Stimulated activated CD4-positive, alpha-beta T cell treated with anti-CD3 and anti-CD28 coated beads, Interleukin-1b, Interleukin-23, amount 100 ng/mL, for 24 hours (primary cell): ENCODE measurements at places on chromosomes 11 and 22.

GRCh38 chr11:86688398-86689179 is 16.2 kb upstream of the ME3 start:
- DNase-seq = no peak

GRCh38 chr22:30381264-30381663 is 5.9 kb downstream of the RNF215 start:
- no peak for DNase-seq

- no peak for DNase-seq
Measured at GRCh38 chr11:36053281-36053680, 109.4 kb downstream of the LDLRAD3 start.

DNA sequence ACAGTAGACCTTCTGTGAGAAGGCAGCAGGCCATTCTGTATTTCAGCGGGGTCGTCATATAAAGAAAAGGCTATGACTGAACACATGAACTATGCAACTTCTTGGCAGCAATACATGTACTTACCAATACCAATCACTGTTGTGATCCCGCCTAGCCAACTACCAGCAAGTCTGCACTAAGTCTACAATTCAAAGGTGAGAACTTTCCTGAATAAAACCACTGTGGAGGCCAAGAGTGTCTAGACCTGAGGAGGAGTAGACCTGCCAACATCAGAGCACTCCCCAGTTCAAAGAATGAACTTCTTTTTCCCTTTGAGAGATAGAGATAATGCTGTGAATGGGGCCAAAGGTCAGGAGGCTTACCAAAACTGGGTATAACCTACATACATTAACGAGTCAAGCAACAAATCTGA is 108.2 kb downstream of the SIK3 start:
- DNase-seq = no peak

DNA sequence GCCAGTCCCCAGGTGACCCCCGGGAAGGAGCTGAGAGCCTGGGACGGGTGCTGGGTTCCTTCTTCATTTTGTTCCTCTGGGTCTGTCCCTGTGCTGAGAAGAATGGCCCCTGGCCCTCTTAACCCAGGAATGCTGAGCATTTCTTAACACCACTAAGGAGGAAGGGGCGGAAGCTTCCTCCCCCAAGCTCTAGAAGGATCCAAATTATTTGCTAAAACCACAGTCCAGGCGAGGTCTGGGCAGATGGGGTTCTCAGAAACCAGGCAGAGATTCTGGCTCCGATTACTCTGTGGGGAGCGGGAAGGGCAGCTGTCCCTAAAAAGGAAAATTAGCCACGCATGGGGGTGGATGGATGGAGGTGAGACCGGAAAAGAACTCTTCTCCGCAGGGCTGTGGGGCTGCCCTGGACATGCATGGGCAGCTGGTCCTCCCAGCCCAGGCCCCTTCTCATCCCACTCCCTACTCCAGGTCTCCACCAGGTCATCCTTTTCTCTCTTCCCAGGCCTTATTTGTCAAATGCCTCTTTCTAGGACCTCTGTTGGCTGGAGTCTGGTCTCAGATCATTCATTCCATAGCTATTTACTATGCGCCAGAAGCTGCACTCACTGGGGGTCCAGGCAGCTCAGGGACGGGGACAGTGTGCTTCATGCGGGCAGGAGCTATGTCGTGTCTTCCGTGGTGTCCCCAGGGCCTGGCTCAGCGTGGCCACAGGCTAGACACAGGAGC is 45.0 kb upstream of the MYH9 start:
- DNase-seq = no peak

- DNase-seq = no peak
Measured at GRCh38 chr11:117668321-117668751, 128.7 kb downstream of the DSCAML1 start.

DNA sequence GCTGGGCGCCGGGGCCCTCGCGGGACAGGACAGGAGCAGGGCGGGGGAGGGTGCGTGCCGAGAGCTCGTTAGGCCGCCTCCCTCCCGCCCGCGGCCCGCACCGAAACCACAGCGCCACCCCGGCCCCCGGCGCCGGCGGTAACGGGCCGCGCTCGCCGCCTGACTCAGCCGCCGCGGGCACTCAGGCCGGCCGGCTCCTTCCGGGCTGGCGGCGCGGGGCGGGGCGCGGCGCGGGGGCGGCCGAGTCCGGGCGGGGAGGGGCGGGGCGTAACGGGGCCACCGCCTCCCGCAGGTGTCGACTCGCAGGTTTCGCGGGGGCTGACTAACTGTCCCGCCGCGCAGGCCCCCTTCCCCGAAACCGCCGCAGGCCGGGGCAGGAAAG is at the start of gene AP5B1:
Gene AP5B1 (minus strand): TSS at position 207 of the 382 bp plus-strand sequence. CDS start 385 bp downstream, outside the sequence.
- peak; percentile 45 for DNase-seq

DNA sequence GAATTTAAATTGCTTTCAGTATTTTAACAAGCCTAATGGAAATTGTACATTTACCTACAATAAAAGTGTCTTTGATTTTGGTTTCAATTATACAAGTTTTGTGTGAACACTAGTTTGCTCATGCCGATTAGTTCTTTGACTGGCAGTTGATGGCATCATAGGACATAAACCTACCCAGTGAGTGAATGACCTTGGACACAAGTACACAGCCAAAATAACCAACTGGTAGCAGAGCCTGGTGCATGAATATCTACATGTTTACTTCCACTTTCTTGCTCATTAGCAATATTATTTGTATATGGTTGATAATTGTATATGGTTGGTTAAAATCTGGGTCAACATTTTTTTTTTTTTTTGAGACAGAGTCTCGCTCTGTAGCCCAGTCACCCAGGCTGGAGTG is 37.8 kb downstream of the STIM1 start:
- no peak for DNase-seq

GRCh38 chr11:119889728-119890280 is 160.8 kb upstream of the NECTIN1 start:
- no peak for DNase-seq

DNA sequence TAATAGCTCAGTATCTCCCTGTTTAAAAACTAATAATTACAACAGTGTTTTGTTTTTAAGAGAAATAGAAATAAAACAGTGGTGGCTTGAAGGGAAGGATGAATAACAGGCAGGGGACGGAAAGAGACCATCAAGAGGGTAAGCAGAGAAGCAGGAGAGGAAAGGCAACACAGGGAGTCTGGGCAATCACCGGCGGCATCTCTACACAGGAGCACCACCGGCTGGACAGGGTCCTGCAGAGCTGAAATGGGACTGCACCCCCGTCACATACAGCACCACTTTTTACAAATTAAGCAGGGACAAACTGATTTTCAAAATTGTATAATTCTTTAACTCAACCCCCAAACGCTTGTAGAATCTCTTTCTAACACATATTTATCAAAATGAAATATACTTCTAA is 18.4 kb downstream of the PHF21A start:
- DNase-seq = no peak

GRCh38 chr11:44315947-44316658 is 6.2 kb upstream of the ALX4 start:
- DNase-seq = no peak

GRCh38 chr11:128492903-128493569 is 94.3 kb downstream of the ETS1 start:
- DNase-seq = no peak

- DNase-seq = no peak
Measured at GRCh38 chr11:61814958-61815789, 1.6 kb downstream of the FADS1 start.

- no peak for DNase-seq
Measured at GRCh38 chr11:415640-416041, 842 bp upstream of the SIGIRR start.

DNA sequence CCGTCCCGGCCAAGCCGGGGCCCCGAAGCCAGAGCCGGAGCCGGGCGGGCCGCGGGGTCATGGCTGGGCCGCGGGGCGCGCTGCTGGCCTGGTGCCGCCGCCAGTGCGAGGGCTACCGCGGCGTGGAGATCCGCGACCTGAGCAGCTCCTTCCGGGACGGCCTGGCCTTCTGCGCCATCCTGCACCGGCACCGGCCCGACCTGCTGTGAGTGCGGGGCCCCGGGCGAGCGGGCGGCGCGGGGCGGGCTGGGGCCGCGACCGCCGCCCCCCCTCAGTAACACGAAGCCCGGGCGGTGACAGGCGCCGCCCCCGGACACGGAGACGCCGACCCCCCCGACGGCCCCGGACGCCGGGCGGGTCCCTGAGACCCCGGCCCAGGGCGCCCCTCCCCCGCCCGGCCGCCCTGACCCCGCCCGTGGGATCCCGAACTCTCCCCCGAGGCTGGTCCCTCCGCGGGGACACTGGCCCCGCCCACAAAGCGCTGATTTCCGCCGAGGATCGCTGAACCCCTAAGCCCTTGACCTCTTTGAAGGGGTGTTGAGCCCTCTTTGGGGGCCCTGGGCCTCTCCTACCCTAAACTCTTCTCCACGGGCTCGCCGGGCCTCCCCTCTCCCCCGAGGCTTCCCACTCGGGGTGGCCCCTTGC is 389 bp downstream of the MICALL1 start:
- DNase-seq = no peak

DNA sequence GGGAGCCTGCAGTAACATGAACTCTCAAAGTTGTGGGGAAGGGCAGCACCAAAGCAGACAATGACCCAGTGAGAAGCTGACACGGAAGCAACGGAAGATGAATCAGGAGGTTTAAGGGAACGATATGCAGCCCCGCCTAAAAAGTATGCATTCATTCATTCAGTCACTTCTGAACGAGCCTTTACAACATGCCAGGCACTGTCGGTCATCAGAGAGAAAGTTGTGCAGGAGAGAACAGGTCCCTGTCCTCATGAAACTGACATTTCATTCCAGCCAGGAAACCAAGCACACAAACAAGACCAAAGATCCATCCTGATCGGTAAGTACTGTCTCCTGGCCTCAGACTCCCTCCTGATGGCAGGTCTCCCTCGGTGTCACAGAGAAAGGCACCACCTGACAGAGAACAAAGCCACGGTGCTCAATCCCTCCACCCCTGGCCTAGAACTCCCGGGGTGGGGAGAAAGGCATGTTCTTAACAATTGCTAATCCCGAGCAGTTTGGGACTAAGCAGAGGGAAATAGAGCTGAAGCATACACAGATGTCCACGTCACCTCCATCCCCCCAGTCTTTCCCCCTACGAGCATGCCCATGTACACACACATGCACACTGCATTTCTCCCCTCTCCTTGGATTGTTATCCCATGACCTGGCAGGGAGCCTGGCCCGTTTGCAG is 49.3 kb downstream of the LRFN4 start:
- no peak for DNase-seq

DNA sequence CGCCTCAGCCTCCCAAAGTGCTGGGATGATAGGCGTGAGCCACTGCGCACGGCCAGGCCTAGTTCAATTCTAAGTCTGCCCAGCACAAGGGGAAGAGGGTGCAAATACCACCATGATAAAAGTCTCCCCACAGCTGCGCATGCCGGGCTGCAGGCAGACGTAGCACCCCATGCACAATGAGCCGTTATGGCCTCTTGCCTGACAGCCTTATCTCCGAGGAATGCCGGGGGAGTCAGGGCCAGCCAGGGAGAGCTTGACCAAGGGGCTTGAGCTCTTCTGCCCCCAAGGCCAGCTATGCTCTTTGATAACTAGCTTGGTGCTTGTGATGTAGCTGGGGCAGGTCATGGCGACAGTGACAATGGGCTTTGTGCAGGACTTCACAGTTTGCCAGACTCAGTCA is 13.7 kb upstream of the SCUBE1 start:
- DNase-seq = no peak

DNA sequence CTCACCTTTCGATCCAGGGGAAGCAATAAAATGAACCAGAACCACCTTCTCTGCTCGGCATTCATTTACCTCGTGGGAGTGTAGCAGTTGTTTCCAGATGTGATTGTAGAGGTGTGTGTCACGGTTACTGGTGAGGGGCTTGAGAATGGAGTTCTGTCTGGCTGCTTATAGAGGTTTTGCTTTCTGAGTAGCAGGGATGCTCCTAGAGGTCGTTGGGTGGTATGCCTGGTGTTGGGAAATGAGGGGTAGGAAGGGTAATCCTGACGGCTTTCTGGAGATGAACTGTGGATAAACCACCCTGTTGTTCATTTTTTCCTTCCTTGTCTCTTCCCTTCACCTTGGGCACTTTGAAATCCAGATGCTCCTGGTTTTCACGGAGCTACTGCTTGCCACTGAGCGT is 8.1 kb downstream of the TEAD1 start:
- no peak for DNase-seq

GRCh38 chr11:22976146-22976545 is 115.9 kb upstream of the CCDC179 start:
- DNase-seq = no peak

GRCh38 chr11:134944131-134944530 is 532.1 kb upstream of the B3GAT1 start:
- no peak for DNase-seq

- DNase-seq = peak; percentile 21
Measured at GRCh38 chr11:117931971-117932370, 2.8 kb upstream of the TMPRSS13 start.

DNA sequence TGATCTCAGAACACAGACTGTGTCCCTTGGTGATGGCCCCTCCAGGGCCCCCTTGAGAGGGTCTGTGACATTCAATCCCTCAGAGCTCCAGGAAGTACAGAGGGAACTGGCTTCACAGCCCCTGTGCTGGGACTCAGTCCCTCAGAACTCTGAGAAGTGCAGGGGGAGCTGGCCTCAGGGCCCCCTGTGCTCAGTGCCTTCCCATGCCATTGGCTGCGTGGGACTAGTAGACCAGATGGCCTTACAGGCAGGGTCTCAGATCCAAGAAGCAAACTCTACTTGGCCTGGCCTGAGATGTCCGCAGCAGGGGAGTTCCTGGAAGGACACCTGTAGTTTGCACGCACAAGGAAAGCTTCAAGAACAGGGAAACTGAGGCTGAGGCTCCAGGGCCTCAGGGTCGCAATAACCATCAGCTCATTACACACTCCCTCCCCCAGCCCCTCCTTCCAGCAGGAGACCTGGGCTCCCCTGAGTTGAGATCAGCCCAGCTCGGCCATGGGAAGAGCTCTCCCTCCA is 138.4 kb downstream of the BRD1 start:
- no peak for DNase-seq

DNA sequence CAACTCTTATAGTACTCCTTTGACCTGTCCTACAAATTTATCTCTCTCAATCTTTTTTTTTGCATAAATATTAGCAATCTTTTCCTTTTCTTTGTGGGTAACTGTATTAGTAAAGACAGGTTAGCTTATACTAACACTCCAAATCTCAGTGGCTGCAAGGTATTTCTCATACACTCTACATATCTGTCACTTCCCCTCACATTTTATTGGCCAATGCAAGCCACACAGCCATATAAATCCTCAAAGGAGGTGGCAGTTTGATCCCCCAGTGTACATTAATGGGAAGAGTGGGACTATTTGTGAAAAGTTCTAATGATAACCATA is 42.6 kb upstream of the EED start:
- DNase-seq = no peak

DNA sequence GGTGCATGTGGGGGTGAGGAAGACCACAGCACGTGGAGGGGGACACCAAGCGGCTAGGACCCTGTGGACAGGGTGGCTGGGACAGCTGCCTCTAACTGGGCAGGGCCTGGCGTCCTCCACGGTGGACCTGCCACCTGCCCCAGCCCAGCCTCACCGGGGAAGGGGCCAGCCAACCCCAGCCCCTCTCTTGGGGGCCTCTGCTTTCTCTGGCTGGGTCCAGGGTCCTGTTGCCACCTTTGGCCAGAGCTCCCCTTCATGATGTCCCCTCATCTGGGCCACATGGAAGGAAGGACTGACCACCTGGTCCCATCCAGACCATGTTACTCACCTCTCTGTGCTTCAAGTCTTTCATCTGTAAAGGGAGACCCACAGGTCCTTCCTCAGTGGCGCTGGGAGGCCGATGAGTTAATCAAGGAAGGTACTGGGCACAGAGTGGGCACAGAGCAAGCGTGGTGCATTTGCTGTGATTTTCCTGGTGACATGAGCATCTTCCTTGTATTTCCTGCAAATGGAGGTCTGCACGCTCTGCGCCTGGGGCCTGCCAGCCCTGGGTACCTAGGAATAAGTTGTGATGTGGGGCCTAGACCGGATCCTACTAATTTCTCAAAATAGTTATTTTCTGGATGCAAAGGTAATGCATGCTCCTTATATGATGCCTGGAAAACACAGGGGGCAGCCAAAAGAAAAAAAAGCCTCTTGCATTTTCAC is 538.4 kb downstream of the TBC1D22A start:
- DNase-seq = no peak
